ENCODE measurements at places on chromosomes 2 and 18. TPM values are rescaled to one million over a fixed set of nuclear protein-coding genes. Genes with fewer than 3 reads are reported as not detected.

DNA sequence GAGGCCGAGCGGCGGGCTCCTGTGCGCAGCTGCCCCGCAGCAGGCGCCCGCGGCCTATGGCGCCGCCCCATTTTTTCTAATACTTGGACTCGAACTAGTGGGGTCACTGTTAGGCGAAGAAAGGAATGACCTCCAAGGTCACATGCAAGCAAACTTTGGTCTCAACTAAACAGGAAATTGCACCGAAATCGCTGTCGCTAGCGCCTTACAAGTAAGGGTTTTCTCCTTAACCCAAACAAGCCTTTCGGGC lies 339 bp downstream of the ACAA2 start:
- no peaks in the 10 kb centered on the region for H3K27me3 ChIP-seq
- H3K4me1 ChIP-seq, result no peaks in the 10 kb centered on the region
- H3K27ac ChIP-seq, result peak overlapping the region; percentile 99
- peak overlapping the region; percentile 61 for H3K4me3 ChIP-seq

DNA sequence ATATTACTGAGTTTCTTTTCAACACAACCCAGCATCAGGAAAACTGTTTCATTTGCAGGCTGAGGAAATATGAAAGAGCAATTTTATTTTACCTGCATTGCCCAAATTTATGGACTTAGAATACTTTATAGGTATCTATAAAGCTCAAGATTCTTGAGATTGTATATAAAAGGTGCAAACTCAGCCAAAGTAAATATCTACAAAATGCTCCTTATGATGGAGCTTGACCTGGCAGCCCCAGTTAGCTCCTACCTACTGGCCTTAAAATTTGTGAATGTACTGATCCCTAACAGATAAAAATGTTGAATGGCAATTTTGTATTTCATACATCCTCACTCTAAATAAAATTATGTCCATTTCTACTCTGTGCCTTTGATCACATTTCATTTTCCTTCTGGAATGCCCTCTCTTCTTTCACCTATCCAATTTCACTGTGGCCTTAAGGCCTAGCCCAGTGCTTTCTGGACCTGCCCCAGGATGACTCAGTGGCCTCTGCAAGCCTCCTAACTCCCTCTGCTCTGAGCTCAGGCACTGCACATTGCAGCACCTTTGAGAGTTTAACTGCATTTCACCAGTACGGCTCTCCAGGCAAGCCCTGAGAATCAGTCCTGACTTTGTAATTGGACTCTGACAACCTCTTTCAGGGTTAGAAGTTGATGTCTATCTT lies 125.9 kb downstream of the ANTXR1 start:
- H3K27me3 ChIP-seq, result no peaks in the 10 kb centered on the region
- peak overlapping the region; percentile 26 for H3K27ac ChIP-seq
- peak; percentile 65 for DNase-seq
- no peak overlapping the region for H3K4me3 ChIP-seq
- peaks cover 7% of the 10 kb centered on the region for H3K4me1 ChIP-seq
- H3K36me3 ChIP-seq, result no peaks in the 10 kb centered on the region

GRCh38 chr18:74215863-74216262 lies 67.5 kb downstream of the TIMM21 start:
- H3K4me3 ChIP-seq, result no peak overlapping the region
- H3K36me3 ChIP-seq, result no peaks in the 10 kb centered on the region
- H3K4me1 ChIP-seq, result no peaks in the 10 kb centered on the region
- H3K27me3 ChIP-seq, result no peaks in the 10 kb centered on the region
- DNase-seq, result no peak
- H3K27ac ChIP-seq, result no peak overlapping the region

- H3K4me1 ChIP-seq, result peaks cover 6% of the 10 kb centered on the region
- no peak within 1 kb of the TSS for H3K27ac ChIP-seq
- H3K27me3 ChIP-seq, result peaks cover 66% of the 10 kb centered on the region
- H3K36me3 ChIP-seq, result no peaks in the 10 kb centered on the region
Observed at GRCh38 chr2:73293534-73294171, at the start of gene EGR4. EGR4 (minus strand) TSS chr2:73293548; CDS start chr2:73293317, 231 bp downstream.

- H3K36me3 ChIP-seq, result no peaks in the 10 kb centered on the region
- no peak overlapping the region for H3K4me3 ChIP-seq
- no peaks in the 10 kb centered on the region for H3K27me3 ChIP-seq
- no peak for DNase-seq
Observed at GRCh38 chr2:18927525-18928232, 338.3 kb upstream of the NT5C1B start.

GRCh38 chr2:15448250-15448839 lies 112.8 kb downstream of the NBAS start:
- no peak for DNase-seq
- H3K27ac ChIP-seq, result no peak overlapping the region
- no peaks in the 10 kb centered on the region for H3K27me3 ChIP-seq

Gene CCDC68
- total RNA-seq, result 46.8 TPM
